ENCODE measurements at places on chromosomes 1 and 21. TPM values are rescaled to one million over a fixed set of nuclear protein-coding genes. Genes with fewer than 3 reads are reported as not detected.
A peak's percentile ranks its signal among the peaks of the same experiment; 100 is the strongest.

DNA sequence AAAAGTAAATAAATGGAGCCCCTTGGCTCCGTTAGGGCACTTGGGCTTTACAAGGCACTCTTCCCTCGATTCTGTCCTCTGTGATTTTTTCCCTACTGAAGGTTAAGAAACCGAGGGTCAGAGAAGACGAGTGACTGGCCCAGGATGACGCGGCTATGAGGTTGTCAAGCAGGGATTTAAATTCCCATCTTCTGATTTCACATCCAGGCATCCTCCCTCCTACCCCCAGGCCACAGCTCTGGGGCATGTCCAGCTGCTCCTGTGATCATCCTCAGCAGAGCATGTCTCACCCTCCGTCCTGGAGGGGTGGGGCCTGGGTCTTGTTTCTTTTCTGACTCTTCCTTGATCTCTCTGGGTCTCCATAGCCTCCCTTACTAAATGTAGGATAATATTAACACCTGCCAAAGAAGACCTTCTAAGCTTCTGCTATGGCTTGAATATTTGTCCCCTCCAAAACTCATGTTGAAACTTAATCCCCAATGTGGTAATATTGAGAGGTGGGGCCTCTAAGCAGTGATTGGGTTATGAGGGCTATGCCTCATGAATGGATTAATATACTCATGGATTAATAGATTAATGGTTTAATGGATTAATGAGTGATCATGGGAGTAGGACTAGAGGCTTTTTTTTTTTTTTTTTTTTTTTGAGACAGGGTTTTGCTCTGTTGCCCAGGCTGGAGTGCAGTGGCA, 4.6 kb downstream of the CRYBG2 start:
- DNase-seq, result no peak

GRCh38 chr1:18734461-18735223, 104.0 kb downstream of the PAX7 start:
- no peak for DNase-seq

DNA sequence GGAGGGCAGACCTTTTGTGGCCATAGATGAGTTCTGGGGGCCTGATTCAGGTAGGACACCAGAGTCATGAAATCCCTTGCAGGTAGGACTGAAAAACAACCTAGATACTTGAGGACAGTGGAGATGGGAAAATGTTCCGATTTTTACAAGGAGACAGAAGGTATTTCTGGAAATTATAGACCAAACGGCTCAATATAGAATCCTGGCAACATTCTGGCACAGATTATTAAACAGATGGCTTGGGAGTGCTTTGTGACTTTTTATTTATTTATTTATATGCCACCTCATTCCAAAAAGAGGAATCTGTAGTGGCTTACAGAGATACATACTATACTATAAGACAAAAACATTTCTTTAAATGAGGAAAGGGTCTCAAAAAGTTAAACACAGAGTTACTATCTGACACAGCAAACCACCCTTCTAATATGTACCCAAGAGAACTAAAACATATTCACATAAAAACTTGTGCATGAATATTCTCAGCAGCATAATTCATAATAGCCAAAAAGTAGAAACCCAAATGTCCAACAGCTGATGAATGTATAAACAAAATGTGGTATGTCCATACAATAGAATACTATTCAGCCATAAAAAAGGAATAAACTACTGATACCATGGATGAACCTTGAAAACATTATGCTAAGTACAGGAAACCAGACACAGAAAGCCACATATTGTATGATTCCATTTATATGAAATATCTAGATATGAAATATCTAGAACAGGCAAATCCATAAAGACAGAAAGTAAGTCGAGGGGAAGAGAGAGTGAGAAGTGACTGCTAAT, 49.8 kb downstream of the CDK18 start:
- no peak for DNase-seq

GRCh38 chr1:5448486-5448885, 543.7 kb downstream of the NPHP4 start:
- peak; percentile 53 for DNase-seq

DNA sequence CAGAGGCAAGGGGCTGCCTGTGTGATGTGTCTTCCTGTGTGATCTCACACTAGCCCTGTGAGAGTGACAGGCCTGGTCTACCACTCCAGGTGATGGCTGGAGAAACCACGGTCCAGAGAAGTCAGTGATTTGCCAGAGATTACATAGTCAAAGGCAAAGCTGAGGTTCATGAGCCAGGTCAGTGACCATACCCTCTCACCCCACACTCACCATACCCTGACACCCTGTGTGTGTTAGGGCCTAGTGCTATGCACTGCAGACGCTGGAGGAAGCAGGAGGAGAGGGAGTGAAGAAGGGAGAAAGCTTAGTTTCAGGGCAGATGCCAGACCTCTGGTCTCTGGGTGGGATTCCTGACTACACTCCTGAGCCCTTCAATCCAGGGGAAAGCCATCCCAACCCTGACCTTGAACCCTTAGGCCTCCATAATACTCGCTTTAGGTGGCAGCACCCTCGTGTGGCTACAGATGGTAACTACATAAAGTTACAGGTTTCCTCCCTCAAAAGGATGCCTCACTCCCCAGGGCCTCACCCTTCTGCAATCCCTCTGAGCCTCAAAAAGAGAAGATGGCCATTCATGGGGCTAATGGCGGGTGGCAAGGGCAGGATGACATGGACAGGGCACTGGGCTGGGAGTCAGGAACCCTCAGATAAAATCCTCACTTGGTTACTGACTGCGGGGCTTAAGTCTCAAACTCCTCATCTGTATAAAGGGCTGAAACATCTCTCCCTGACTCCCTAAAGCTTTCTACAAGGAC, 20.8 kb upstream of the SDC3 start:
- DNase-seq, result peak; percentile 57

DNA sequence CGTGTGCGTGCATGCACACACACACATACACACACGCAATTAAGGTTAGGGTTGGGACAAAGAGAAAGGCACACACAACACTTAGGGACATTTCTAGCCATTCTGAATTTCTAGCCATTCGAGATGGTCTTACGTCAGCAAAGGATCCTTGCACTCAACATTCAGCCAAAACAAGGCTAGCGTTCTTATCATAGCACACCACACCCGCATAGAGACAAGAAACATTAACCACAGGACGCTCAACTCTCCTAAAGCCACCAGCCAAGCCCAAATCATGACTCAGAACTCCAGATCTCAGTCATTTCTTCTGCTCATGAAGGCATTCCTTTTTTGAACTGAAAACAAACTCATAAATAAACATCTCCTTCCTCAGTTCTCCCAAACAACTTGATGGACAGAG, 106.8 kb downstream of the LMO4 start:
- peak; percentile 59 for DNase-seq

- DNase-seq, result no peak
Observed at GRCh38 chr1:27086026-27086425, 68.9 kb downstream of the SLC9A1 start.

DNA sequence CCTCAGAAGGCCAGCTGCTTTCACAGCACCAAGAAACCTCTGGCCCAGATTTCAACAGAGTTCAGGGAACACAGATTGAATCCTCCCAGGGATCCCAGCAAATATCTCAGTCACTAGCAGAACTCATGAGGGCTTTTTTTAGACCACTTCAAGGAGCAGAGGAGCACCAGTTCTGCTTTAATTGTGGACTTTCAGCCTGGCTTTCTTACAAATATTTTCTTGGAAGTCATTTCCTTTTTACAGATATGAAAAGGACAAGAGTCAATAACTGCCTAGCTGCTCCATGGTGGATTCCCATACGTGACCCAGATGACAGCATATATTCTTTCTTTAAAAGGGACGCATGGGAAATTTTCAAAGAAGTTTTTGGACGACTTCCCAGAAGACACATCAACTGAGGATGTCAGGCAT, 6.4 kb upstream of the LRRC8B start:
- no peak for DNase-seq

DNA sequence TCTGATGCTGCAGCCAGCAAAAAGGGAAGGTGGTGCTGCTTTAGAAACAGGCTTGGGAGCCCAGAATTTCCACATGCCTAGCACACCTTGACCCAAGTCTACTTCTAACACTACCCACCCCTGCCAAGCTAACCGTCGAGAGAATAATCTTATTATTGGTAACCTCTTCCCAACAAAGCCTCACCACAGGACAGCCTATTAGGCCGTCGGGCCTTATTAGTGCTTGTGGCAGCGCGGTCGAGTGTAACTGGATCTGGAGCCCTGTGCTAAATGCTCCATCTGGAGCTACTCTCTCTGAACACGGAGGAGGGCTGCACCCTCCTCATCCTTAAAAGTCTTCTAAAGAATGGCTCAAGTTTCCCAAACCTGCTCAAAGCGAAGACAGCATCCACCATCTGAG, 165.5 kb upstream of the NFIA start:
- no peak for DNase-seq

DNA sequence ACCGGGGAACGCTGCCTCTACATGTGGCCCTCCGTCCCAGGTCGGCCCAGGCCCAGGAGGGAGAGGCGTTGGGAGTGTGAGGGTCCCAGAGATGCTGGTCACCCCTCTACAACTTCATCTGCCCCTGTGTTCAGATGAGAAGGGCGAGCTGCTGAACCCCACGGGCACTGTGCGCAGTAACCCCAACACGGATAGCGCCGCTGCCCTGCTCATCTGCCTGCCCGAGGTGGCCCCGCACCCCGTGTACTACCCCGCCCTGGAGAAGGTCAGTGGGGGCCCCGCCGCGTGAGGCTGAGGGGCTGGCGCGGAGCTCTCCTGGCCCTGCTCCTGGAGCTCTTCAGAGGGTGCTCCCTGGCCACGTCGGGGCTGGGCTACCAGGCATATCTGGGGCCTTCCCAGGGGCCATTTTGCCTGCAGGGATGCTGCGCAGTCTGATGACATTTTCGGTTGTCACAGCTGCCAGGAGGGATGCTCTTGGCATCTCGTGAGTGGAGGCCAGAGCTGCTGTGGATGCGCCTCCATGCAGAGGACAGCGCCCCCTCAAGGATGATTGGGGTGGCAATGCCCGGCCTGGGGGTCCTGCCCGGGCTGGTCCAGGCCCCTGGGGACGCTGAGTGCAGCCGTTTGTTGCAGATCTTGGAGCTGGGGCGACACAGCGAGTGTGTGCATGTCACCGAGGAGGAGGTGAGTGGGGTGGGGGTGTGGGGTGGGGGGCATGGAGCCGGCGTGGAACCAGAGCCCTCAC, 68.6 kb downstream of the PIK3CD start:
- DNase-seq, result no peak

DNA sequence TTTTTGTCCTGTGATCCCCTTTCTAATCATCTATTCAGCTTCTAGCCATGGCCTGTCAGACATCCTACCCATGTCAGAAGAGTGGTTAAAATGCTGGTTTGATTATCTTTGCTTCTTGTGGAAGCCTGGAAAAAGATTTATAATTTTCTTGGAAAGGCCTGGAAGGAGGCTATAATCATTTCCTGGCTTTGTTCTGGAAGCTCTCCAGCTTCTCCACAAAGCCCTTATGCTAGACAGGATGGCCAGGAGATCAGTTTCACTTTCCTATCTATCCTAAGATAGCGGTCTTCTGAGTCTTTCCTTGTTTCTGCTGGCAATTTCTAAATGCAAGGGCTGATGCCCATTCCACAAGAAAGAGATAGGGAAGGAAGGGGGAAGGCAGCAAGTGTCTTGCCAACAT, 90.9 kb upstream of the SLC44A3 start:
- no peak for DNase-seq

DNA sequence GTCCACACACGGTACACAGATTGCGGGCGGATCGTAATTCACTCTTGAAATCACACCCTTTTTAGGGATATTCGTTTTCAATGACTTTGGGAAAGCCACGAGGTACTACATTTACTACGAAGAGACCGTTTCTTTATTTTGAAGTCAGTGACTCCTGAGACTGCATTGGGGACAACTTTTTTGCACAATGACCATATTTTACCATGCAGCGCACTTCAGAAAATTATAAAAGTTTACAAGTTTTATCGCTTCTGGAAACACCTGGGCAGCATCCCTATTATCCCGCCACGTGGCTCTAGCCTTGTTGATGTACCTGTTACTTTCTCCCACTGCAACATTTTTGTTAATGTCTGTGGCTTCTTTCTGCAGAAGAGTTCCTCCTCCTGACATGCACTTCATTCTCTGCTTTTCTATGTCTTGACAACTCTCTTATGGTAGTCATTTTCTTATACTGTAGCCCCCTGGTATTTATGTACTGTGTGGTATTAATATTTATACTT, 1.3 kb upstream of the AKT3 start:
- DNase-seq, result no peak

GRCh38 chr1:178408871-178409270, 87.9 kb downstream of the CLEC20A start:
- DNase-seq, result no peak

DNA sequence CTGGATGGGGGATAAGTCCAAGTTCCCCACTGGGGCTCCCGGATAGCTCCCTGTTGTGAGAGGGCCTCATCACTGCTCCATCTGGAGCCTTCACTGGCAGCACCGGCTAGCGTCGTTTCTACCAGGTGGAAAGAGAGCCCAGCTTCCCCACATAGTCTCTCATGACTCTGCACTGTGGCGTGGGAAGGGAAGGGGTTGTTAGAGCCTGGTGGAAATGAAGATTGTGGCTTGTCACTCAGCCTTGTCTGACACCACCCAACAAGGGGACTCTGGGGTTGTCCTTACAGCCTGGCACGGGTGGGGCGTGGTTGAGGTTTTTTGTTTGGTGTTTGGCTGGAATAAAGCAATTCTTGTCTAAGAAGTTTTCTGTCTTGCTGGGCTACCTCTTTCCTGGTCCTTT, 94.6 kb downstream of the ADARB1 start:
- DNase-seq, result no peak

DNA sequence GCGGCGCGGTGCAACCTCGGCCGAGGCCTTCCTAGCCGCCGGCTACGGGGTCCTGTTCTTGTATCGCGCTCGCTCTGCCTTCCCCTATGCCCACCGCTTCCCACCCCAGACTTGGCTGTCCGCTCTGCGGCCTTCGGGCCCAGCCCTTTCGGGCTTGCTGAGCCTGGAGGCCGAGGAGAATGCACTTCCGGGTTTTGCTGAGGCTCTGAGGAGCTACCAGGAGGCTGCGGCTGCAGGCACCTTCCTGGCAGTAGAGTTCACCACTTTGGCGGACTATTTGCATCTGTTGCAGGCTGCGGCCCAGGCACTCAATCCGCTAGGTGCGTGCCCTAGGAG, 379 bp downstream of the PPCS start:
- DNase-seq, result peak; percentile 71

Gene CLCA2
- not detected for total RNA-seq

Gene ELF3
- 0.30 TPM for total RNA-seq

Gene NEXN
- 0.95 TPM for total RNA-seq

Gene SAMD11
- not detected for total RNA-seq

Gene USH2A
- not detected for total RNA-seq

Gene RGS7
- total RNA-seq, result not detected

Gene PLPP3
- total RNA-seq, result not detected

Gene OR10T2
- not detected for total RNA-seq

Gene CRYZL1
- 39.3 TPM for total RNA-seq

Measured in activated CD4-positive, alpha-beta memory T cell treated with anti-CD3 and anti-CD28 coated beads, Interleukin-2, amount 10 ng/mL, durations not matched to agents 7 days and 5 days (primary cell).